ENCODE measurements at places on chromosomes 4 and X. TPM values are rescaled to one million over a fixed set of nuclear protein-coding genes. Genes with fewer than 3 reads are reported as not detected.

DNA sequence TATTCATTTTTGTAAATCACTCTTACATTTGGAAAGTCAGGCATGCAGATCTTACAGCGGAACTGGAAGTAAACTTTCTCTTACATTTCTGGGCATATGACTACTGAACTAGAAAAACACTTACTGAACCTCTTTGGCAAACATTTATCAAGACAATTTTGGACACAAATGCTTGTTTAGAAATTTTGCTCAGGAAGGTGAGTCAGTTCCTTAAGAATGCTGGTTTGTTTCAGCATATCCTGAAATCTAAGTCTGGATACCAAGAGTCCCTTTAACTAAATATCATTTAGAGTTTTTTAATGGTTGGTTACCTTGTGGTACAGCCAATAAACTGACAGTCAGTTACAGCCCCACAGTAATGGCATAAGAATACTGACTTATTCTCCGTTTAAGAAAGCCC, 15.0 kb downstream of the SHISA3 start:
- no peaks in the 10 kb centered on the region for H3K4me1 ChIP-seq
- no peaks in the 10 kb centered on the region for H3K27me3 ChIP-seq
- H3K27ac ChIP-seq = no peak overlapping the region
- no peak overlapping the region for H3K4me3 ChIP-seq
- H3K36me3 ChIP-seq = no peaks in the 10 kb centered on the region
- no peak for DNase-seq

The ASB12 gene
- not detected for total RNA-seq

GRCh38 chr4:13920901-13921300, 293.4 kb upstream of the BOD1L1 start:
- H3K27ac ChIP-seq = peak overlapping the region; percentile 51
- DNase-seq = peak; percentile 73
- H3K4me1 ChIP-seq = peaks cover 3% of the 10 kb centered on the region
- no peaks in the 10 kb centered on the region for H3K27me3 ChIP-seq
- H3K36me3 ChIP-seq = no peaks in the 10 kb centered on the region

DNA sequence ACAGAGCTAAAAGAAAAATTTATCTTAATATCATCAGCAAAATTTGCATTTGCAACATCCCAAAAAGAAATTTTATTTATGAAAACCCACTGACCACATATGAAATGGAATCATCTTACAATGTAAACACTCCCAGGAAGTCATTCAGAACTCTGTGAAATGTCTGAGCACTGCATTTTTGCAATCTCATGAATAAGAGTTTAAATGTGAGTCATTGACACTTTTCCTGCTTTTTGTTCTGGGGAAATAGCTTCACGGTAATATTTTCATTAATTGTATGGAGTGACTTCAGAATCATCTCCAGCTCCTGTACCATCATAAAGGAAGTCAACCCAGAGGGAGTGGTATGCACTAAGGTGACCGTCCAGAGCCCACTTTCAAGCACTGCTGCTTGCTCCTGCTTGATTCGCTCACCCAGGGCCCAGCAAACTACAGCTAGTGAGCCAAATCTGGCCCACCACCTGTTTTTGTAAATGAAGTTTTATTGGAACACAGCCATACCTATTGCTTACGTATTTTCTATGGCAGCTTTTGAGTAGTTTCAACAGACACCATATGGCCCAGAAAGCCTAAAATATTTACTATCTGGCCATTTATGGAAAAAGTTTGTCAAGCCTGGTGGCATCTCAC, 17.2 kb downstream of the EDNRA start:
- no peaks in the 10 kb centered on the region for H3K27me3 ChIP-seq
- no peak for DNase-seq
- H3K4me1 ChIP-seq = peaks cover under 1% of the 10 kb centered on the region
- peak overlapping the region; percentile 25 for H3K27ac ChIP-seq
- no peaks in the 10 kb centered on the region for H3K36me3 ChIP-seq
- H3K4me3 ChIP-seq = no peak overlapping the region

GRCh38 chrX:154840856-154841255, 6.4 kb upstream of the SMIM9 start:
- no peaks in the 10 kb centered on the region for H3K36me3 ChIP-seq
- H3K4me1 ChIP-seq = no peaks in the 10 kb centered on the region
- H3K27ac ChIP-seq = no peak overlapping the region
- H3K27me3 ChIP-seq = no peaks in the 10 kb centered on the region
- peak; percentile 23 for DNase-seq

DNA sequence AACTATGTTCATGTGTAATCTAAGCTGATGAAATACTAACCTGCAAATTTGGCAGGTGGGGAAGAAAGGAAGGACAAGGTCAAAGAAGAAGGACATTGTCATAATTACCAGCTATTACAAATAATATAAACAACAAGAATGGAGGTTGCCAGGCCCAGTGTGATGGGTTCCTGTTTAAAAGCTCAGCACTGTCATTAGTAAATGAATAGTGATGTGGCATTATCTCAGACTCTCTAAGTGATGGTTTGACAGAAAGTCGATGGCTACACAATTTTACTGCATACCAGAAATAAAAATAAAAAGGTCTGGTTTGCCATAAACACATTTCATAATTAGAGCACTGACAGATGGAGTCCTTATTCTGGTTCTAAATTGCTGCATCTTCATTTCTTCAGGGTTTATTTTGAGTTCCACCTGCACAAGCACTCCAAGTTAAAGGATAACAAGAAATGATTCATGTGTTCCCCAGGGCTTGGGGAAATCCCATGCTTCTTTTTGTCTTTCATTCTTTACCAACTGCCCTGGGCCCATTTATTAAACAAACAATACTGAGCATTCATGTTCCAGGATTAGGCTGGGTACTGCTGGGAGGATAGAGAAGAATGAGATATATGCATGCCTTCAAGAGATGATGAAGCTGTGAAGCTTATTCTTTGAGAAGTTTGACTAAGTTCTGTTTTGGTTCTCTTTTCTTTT, 367.8 kb upstream of the RASGEF1B start:
- H3K4me1 ChIP-seq = no peaks in the 10 kb centered on the region
- no peaks in the 10 kb centered on the region for H3K27me3 ChIP-seq
- no peak for DNase-seq
- no peaks in the 10 kb centered on the region for H3K36me3 ChIP-seq
- no peak overlapping the region for H3K4me3 ChIP-seq
- peak overlapping the region; percentile 15 for H3K27ac ChIP-seq

- no peak overlapping the region for H3K4me3 ChIP-seq
- no peaks in the 10 kb centered on the region for H3K4me1 ChIP-seq
- no peaks in the 10 kb centered on the region for H3K27me3 ChIP-seq
- H3K36me3 ChIP-seq = no peaks in the 10 kb centered on the region
- DNase-seq = no peak
- H3K27ac ChIP-seq = no peak overlapping the region
Observed at GRCh38 chrX:69807400-69807799, 191.5 kb downstream of the EDA start.

DNA sequence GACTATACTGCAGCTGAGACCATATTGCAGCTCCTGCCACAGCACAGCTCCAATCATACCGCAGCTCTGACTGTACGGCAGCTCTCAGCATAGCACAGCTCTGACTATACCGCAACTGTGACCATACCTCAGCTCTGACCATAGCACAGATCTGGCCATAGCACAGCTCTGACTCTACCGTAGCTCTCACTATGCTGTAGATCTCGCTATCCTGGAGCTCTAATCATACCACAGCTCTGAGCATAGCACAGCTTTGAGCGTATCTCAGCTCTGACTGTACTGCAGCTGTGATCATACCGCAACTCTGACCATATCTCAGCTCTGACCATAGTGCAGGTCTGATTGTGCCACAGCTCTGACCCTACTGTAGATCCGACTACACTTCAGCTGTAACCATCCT, 139.2 kb downstream of the ASMT start:
- H3K27me3 ChIP-seq = no peaks in the 10 kb centered on the region
- no peak overlapping the region for H3K4me3 ChIP-seq
- H3K27ac ChIP-seq = no peak overlapping the region
- no peaks in the 10 kb centered on the region for H3K36me3 ChIP-seq
- DNase-seq = no peak

The ETNPPL gene
- 2.4 TPM for total RNA-seq

DNA sequence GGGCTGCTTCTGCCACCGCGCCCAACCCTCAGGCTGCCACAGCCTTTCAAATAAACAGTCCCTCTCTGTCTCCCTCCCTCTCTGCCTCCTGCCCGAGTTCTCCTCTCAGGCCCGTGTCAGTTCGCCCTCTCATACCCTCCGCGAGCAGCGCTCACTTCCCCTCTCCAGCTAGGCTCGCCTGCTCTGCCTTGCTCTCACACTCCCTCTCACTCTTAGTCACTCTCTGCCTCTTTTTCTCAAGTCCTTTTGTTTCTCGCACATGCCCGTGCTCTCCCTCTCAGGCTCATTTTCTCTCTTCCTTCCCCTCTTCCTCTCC, 3.2 kb downstream of the EFNB1 start:
- H3K36me3 ChIP-seq = no peaks in the 10 kb centered on the region
- H3K27me3 ChIP-seq = no peaks in the 10 kb centered on the region
- no peaks in the 10 kb centered on the region for H3K4me1 ChIP-seq
- no peak overlapping the region for H3K27ac ChIP-seq

The SPANXN4 gene
- total RNA-seq = not detected
